ENCODE measurements at places on chromosomes 4 and X.

GRCh38 chrX:148601034-148601433, 100.6 kb downstream of the AFF2 start:
- no peak for DNase-seq

- no peak for DNase-seq
Observed at GRCh38 chrX:47232197-47232802, 509 bp upstream of the USP11 start.

- DNase-seq = no peak
Observed at GRCh38 chrX:154000051-154000450, 19.7 kb downstream of the IRAK1 start.

- DNase-seq = peak; percentile 2
Observed at GRCh38 chrX:141220342-141221008, 21.8 kb downstream of the SPANXC start.

DNA sequence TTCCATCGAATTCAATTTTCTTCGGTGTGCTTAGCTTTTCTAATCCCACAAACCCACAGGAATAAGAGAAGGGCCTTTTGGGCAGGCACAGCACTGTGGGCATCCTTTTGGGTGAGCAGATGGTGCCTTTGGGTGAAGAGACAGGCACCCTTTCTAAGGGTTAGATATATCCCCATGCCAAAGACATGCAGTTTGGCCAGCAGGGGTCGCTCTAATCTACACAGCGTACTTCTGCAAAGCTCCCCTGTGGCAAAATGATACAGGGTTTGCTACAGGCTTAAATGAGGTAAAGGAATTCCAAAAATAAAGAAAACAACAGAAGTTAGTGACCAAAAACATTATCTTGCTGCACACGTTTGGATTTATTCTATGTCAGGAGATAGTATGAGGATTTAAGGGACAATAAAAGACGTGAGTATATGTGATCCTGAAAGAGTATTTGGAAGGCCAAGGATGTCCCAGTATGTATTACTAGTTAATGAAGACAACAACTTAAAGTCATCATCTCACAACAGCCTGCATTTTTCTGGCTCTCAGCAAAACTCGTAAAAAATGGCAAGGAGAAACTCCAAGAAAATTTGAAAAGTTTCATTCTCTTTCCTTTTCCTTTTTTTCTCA, 49.5 kb downstream of the PHEX start:
- DNase-seq = peak; percentile 29

DNA sequence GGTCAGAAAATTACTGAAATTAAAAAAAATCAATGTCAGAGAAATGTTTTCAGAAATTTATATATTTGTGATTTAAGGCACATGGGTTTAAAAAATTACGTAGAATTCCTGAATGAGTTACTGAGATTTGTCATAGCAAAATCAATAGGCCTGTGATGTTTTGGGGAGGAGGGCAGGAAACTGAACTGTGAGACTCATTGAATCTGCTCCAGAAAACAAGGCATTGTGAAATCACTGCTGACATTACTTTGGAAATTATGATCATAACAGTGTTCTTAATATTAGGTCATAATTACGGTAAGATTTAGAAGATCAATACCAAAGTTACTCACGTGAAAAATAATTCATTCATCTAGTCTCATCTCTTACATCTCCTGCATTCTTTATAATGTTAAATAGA, 5.3 kb downstream of the FGF5 start:
- DNase-seq = no peak

DNA sequence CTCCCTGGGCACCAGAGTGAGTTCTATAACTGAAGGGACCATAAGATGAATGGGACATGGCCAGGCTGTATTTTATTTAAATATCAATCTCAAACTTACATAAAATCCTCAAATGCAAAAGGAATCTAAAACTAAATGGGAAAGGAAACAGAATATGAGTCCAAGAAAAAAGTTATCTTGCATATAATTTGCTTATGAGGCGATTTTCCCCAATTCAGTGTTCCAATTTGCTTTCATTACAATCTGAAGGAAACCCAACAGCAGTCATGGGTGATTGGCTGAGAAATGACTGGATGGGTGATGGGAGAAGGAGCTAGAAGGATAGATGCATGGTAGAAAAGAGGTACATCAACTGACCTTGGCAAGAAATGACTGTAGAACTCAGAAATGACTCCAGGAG, 511.3 kb upstream of the TENM3 start:
- no peak for DNase-seq

- peak; percentile 81 for DNase-seq
Observed at GRCh38 chr4:80237992-80238391, 28.5 kb upstream of the FGF5 start.

DNA sequence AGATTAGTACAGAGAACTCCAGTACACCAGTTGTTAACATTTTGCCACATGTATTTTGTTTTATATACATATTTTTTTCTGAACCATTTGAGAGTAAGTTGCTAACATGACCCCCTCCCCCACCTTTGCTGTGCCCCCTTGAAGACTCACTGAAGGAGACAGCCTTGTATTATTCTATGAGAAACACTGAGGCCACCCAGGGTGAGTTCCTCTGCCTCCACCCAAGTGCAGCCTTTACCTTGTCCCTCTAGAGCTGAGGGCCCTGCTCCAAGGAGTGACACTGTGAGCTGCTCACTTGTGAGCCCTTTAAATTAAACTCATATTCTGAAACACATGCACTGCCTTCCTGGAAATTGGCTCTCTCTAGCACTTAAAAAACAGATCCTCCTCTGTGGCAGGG, 21.1 kb downstream of the KIT start:
- DNase-seq = no peak

All from amniotic stem cell (primary cell).